ENCODE measurements at places on chromosomes 4 and X.

DNA sequence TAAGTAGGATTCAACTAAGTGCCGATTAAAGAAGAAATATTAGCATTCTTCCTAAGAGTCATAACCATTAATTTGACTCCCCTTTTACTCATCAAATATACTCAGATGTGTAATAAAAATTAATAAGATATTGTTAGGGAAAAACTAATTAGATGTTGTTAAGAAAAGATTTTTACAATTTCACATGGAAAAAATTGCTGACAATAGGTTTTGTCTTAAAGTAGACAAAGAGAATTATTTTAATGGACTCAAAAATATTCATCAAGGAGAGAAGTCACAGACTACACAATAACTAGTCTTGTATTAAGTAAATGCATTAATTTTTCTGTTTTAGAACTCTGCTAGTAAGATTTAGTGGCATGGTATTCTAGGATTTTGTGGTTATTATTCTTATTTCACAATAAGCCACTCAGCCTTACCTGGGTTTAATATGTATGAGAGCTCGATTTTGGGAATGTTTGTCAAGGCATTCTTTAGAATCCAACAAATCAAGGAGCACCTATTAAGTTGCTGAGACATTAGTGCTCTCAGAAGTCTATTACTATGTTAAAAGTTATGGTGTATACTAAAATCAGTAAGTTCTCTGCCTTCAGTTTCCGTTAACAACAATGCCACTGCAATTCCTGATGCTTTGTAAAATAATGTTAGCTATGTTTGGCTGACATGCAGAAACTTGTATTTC, 110.2 kb upstream of the UGT8 start:
- DNase-seq = no peak

GRCh38 chrX:49947781-49948180, 25.4 kb downstream of the CLCN5 start:
- DNase-seq = no peak

DNA sequence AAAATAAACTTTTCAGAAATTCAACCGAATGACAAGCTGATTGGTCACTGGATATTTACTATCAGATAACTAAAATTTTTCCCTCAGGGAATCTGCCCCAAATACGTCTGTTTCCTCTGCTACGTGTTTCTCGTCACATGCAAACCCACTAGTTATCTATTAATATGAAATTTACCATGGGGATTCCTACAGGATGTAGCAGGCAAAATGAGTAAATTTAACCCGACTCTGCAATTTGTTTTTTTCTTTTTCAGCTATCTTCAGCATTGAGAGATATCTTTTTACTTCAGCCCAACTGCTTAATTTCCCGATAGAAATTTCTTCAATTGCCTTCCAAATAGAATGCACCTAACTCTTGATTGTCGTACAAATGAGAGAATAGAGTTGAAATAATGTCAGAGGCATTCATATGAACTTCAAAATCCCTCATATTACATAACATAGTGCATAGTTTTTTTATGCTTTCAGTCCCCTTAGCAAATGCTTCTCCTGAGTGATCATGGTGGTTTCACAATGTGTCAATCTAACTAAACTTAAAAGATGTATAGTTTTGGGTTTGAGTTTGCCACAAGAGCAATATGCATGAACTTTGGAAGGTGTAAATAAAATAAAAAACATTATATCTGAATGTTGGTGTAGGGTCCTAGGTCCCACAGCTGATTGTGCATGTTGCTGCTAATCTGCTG, 913.1 kb upstream of the GRIA3 start:
- DNase-seq = no peak

- DNase-seq = no peak
These were observed 185.9 kb downstream of the CFAP299 start for GRCh38 chr4:80521438-80521837.

- no peak for DNase-seq
These were observed 193.9 kb upstream of the SPOCK3 start for GRCh38 chr4:167428156-167428555.
